ENCODE measurements at places on chromosomes 1 and 21. TPM values are rescaled to one million over a fixed set of nuclear protein-coding genes. Genes with fewer than 3 reads are reported as not detected.

GRCh38 chr21:27190601-27191000 is 223.7 kb upstream of the ADAMTS5 start:
- peak; percentile 35 for DNase-seq

DNA sequence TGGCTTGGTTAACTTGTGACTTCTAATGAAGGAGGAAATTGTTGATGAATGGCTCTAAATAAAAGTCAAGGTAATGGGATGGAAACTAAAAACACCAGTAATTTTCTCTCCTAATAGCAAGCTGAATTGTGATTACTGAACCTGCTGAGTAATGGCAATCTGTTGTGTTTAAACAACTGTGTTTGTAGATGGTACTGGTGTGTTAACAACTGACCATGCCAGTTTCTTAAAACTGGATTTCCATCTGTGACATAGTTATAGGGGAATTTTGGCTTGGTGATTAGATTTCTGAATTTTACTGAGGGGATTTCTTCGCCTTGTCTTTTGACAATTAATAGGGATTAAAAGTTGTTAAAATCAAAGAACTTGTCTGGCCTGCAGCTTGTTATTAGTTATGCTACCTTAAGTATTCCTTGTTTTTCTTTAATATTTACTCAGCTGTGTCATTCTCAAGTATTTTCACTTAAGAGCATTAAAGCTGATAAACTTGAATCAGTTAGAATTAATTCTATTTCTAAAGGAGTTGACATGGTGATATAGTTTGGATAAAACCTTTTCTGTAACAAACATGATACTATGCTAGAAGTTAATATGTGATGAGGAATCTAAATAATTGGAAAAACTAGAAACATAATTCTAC is 7.9 kb upstream of the ERO1B start:
- no peak for DNase-seq

- no peak for DNase-seq
These were observed 17.8 kb upstream of the EPB41 start for GRCh38 chr1:28896609-28896986.

GRCh38 chr1:49052102-49052501 is 275.4 kb upstream of the BEND5 start:
- no peak for DNase-seq

DNA sequence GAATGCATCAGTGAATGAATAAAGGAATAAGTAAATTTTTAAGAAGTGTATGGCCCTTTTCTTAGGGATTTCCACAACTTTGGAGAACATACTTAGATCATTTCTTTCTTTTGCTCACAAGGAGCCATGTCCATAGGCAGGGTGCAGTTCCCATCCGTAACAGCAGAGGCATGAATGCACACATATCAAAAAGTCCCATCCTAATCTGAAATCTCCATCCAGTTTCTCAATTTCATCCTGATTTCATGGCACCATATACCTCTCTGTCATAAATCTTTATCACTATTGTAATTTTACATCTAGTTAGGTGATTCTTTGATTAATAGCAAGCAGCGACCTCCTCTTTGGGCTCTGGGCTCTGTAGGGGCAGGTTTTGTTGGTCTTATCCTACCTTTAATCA is 359.2 kb downstream of the RRAGC start:
- DNase-seq, result no peak

DNA sequence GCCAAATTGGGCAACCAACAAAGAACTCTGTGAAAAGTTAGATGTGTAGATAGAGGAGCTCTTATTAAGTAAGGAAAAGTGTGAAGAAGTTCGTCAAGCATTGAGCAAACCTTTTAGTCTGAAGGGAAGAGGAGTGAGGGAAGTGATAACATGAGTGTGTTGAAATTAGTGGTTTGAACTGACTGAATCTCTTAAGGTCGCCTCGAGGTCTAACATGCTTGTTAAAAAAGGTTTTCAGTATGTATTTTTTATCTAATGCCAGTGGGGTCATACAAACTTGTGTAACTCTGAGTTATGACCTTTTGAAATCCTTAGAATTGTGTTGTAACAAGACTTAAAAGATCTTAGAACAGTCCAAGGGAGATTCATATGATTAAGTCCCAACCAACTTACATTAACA is 34.1 kb downstream of the SOAT1 start:
- DNase-seq, result no peak

GSTM2 gene
- 22.2 TPM for total RNA-seq

CLIC6 gene
- not detected for total RNA-seq

MIXL1 gene
- total RNA-seq, result not detected

LMX1A gene
- not detected for total RNA-seq

UBE2U gene
- not detected for total RNA-seq

CD1C gene
- not detected for total RNA-seq

KRTAP10-6 gene
- total RNA-seq, result not detected

RIIAD1 gene
- total RNA-seq, result not detected

FAM177B gene
- total RNA-seq, result not detected

FMOD gene
- not detected for total RNA-seq

PSMB2 gene
- total RNA-seq, result 109 TPM

CDC7 gene
- 16.1 TPM for total RNA-seq
